Cortex of kidney (tissue), 1 donor: ENCODE measurements at places on chromosomes 5 and 9.

GRCh38 chr5:110289512-110289810 lies 437.0 kb downstream of the TMEM232 start:
- DNase-seq = no peak

- no peak for DNase-seq
Observed at GRCh38 chr5:127650022-127650421, 1.1 kb downstream of the CTXN3 start.

- DNase-seq = no peak
Observed at GRCh38 chr5:6291961-6292360, 86.4 kb downstream of the MED10 start.

DNA sequence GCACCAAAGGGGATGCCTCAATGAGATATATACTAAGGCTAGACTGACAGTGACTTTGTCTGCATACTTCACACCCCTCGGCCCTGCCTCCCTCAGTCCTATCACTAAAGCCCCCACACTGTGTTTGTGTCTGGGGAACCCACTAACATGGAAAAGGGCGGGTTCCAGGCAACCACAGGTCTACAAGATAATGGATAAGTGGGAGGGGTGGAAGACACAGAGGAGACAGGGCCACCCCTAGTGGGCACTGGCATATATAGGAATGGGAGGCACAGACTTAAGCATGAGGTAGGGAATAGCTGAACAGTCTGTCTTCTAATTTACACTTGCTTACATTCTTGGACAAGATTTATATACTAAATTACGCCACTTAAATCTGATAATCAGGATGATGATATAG lies 74.0 kb downstream of the SLIT3 start:
- no peak for DNase-seq

- DNase-seq = no peak
Observed at GRCh38 chr9:35103660-35104191, 795 bp upstream of the STOML2 start.

DNA sequence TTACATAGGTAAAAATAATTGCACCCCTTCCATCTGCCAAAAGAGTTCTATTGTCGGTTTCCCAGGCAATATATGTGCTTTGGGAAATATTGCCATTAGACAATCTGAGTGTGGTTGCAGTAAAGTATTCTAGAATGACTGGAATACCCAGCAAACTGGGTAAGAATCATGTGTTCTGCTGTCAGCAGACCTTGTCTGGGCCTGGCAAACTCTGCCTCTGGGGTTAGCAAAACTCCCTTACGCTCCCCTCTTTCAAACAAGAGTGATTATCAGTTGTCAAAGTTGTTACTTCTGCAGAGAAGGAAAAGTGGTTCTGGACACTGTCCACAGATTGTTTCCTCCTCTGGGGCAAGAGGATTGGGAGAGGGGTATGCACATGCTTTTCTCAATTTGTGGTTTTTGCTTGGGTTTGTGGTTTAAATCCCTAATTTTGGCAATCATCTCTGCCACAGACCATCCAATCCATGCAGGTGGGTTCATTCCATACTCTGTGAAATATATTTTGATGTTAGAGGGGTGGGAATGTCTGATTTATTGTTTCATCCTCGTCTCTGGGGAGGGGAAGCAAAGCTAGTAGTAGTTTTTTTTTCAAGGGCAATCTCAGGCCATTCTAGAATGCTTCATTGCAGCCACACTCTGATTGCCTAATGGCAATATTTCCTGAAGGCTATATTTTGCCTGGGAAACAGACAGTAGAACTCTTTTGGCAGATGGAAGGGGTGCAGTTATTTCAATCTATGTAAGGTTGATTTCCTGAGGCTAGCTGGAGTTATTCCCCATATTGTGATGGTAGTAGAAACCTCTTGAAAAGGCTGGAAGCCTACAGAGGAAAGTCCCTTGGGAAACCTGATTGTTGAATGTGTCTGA lies 24.0 kb upstream of the TNFSF15 start:
- DNase-seq = no peak

GRCh38 chr5:6667648-6668047 lies 34.4 kb downstream of the SRD5A1 start:
- DNase-seq = no peak

GRCh38 chr5:179870952-179871351 lies 12.3 kb upstream of the MRNIP start:
- DNase-seq = no peak

DNA sequence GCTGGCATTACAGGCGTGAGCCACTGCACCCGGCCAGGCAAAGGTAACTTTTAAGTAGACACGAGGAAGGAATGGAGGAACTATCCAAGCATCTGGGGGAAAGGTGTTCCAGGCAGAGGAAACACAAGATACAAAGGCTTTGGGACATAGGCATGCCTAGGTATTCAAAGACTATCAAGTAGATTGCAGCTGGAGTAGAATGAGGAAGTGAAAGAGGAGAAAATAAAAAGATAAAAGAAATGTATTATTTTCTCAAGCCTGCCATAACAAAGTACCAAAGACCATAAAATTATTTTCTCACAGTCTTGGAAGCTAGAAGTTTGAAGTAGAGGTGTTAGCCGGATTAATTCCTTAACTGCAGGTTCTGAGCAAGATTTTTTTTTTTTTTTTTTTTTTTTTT lies 39.9 kb upstream of the GRIN3A start:
- DNase-seq = no peak

GRCh38 chr5:17184588-17184987 lies 32.8 kb upstream of the BASP1 start:
- no peak for DNase-seq

DNA sequence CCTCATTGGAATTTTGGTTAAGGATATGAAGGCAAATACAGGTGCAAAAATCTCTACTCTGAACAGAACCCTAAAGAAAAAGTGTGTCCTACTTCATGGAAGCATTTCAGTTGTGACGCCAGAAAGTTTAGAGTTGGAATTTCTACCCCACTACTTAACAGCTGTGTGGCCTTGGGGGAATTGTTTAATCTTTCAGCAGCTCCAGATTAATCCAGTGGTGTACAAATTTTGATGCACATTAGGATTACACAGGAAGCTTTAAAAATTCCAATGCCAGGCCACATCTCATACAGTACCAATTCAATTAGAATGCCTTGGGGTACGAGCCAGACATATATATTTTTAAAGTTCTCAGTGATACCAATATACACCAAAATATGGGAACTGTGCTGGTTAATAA lies 266.1 kb downstream of the EDIL3 start:
- DNase-seq = no peak

GRCh38 chr9:134434894-134435506 lies 108.7 kb downstream of the RXRA start:
- no peak for DNase-seq

- DNase-seq = no peak
Observed at GRCh38 chr5:160088805-160089204, 30.4 kb downstream of the PWWP2A start.

- DNase-seq = no peak
Observed at GRCh38 chr5:72691751-72692150, 124.7 kb upstream of the TNPO1 start.

DNA sequence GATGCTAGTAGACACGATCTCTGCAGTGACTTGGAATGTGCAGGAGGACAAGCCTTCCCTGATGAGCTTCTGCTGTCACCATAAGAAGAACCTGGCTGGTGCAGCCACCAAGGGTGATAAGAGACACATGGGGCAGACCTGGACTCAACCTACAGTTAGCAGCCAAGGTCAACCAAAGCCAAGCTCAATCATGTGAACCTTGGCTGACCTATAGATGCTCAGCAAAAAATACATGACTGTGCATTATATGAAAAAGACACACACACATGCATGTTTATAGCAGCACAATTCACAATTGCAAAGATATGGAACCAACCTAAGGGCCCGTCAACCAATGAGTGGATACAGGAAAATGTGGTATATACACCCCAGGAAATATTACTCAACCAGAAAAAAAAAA lies 86.9 kb downstream of the TARS1 start:
- DNase-seq = no peak

GRCh38 chr5:170636801-170637477 lies 133.1 kb downstream of the KCNIP1 start:
- no peak for DNase-seq

GRCh38 chr9:92407818-92408217 lies 3.4 kb upstream of the OGN start:
- no peak for DNase-seq

DNA sequence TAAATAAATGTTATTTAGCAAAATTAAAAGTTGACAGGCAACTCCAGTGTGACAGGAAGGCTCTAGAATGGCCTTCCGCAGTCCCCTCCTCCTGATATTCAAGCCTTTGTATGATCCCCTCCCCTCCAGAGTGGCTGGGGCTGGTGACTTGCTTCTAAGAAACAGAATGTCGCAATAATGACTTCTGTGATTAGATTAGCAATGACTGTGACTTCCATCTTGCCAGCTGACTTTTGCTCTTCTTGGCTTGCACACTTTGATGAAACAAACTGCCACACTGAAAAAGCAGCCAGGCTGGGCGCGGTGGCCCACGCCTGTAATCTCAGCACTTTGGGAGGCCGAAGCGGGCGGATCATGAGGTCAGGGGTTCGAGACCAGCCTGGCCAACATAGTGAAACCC lies 106.5 kb upstream of the LARP1 start:
- no peak for DNase-seq
